IPS-NIHi11 (cell line): ENCODE measurements at places on chromosomes 3 and 15.

DNA sequence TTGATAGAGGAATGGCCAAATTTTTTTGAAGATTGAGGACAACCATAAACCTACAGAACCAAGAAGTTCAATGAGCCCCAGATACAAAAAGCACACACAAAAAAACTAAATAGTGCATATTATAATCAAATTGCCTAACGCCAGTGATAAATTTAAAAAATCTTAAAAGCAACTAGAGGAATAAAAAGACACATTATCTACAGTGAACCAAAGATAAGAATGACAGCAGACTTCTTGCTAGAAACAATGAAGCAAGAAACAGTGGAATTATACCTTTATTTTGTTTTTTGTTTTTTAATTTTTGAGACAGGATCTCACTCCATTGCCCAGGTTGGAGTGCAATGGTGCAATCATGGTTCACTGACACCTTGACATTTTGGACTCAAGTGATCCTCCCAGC lies 9.9 kb upstream of the SAMD7 start:
- DNase-seq = no peak

DNA sequence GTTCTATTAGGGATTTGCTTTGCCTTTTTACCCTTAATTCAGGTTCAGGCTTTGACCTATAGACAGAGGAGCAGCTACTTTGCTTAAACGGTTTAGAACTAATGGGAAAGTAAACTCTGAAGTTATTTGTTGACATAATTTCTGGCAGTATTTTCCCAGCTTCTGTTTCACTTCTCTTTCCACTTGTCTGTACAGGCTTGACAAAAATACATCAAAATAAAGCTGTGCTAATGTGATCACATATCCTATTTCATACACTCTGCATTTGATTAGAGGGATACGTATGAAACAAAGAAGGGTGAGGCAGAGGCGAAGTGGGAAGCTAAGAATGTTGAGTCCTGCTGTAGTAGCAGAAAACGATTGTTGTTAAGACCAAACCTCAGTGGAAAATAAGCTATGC lies 389.1 kb upstream of the RARB start:
- DNase-seq = no peak

DNA sequence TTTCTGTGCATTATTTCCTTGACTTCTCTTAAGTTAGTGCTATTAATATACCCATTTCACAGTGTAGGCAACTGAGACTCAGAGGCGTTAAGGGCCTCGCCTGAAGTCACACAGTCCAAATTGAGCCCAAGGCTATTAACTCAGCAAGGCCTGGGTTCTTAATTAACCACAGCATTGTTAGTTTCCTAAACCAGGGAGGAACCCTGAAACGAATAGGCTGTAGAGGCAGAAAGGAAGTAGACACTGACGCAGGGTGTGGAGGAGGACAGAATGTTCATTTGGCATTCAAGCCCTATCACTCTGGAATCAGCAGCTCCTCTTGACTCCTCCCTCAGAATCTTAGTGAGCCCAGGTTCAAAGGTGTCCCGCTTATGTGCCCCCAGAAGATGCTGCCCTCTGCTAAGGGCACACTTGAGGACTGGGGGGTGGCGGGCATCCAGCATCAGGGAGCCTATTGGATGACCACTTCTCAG lies 13.9 kb downstream of the ARHGEF3 start:
- DNase-seq = no peak

DNA sequence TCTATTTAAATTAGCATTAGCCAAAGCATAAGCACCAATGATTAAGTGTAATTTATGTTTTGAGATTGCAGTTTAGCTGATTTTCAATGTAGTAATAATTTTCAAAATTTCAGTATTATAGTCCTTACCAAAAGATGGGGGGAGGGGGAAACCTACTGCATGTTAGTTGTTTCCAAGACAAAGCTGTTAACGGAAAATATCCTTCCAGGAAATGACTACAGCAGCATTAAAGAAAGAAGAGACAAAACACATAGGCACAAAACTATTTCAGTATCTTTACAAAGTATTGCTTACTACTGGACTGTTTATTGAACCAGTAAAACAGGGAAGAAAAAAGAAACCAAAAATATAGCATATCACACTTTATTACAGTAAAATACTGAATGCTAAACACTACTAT lies 10.5 kb downstream of the BNIP2 start:
- no peak for DNase-seq

- no peak for DNase-seq
Observed at GRCh38 chr3:60650171-60650570, 601.1 kb downstream of the FHIT start.

GRCh38 chr3:28308196-28308595 lies 40.3 kb upstream of the ZCWPW2 start:
- no peak for DNase-seq

DNA sequence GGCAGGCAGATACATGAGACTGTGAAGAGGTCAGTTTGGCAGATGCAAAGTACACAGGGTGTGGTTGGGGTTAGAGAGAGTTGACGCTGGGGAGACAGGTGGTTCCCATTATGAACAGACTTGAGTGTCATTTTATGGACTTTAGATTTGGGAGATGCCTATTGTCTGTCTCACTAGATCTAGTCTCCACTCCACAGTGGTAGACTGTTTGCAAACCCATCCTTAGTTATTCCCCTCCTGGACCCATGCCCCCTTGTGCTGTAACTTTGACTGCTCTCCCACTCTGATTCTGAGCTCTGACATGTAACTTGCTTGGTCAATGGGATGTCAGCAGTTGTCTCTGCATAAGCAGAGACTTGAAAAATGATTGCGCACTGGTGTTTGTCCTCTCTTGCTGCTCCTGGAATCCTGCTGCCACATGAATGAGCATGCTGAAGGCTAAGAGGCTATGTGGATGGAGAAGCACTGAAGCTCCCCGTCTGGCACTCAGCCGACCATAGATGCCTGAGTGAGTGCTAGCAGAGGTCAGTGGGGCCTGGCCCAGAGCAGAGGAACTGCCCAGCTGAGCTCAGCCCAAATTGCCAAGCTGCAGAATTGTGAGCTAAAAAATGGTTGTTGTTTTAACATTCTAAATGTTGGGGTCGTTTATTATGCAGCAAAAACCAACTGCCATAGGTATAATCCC lies 88.2 kb downstream of the FAM43A start:
- DNase-seq = no peak

- no peak for DNase-seq
Observed at GRCh38 chr15:81724536-81724935, 321.3 kb downstream of the MEX3B start.

GRCh38 chr15:65818927-65819562 lies 27.0 kb upstream of the DENND4A start:
- no peak for DNase-seq

GRCh38 chr3:63791974-63792373 lies 27.1 kb upstream of the C3orf49 start:
- DNase-seq = no peak

DNA sequence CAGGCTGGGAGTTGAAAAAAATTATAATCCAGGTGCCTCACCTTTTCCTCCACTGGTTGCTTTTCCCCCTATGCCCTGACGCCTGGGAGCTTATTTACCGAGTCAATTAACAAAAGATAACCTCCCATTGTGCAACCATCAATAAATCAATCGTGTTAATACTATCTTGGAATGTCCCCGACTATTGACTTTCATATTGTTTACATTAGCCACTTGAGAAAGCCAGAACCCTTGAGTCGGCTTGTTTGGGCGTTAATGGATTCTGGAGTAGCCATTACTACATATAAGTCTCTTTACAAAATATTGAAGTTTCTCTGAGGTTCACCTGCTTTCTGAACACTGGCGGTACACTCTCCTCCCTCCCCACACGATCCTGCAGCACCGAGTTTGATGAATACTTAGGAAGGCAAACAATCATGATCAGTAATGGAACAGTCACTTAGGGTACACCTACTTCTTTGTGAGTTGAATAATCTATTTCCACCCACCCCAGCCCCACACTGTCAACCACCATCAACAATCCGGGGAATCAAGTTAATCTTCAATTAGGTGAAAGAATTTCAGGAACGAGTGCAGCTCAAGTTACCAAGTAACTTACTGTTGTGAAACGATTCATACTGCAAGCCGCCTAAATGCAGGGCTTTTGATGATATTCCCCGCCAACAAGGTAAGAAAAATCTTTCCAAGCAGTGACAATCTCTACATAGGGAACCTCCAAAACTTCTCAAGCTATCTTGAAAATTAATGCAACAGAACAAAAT lies 159.3 kb upstream of the NR2F2 start:
- no peak for DNase-seq

DNA sequence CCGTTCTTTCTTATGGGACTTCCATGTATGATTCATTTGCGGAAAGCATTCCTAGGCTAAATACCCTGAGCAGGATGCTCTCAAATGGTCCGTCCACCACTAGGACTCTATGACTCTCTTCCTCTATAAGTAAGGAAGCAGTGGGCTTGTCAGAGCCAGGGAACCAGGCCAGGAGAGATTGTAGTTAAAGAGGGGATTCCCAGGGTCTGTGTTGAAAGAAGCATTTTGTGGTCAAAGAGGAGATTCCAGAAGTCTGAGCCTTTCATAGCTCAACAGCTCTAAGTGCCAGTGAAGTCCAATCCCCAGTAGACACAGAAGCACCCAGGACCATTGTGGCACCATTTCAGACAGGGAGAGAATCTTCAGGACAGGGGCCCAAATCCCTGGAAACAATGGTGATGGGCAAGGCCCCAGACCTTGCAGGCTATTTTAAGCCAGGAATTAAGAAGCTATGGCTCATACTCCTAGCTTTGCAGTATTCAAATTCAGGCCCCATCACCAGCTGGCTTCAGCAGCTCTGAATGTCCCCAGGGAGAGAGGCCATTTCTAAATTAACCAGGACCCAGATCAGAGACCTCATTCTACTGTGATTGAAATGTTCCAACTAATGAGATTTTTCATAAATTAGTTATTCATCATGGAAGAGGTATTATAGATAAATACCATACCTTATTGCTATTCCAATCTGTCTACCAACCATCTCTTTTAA lies 81.7 kb downstream of the CD47 start:
- DNase-seq = no peak

GRCh38 chr3:42438193-42438592 lies 27.8 kb upstream of the LYZL4 start:
- no peak for DNase-seq

DNA sequence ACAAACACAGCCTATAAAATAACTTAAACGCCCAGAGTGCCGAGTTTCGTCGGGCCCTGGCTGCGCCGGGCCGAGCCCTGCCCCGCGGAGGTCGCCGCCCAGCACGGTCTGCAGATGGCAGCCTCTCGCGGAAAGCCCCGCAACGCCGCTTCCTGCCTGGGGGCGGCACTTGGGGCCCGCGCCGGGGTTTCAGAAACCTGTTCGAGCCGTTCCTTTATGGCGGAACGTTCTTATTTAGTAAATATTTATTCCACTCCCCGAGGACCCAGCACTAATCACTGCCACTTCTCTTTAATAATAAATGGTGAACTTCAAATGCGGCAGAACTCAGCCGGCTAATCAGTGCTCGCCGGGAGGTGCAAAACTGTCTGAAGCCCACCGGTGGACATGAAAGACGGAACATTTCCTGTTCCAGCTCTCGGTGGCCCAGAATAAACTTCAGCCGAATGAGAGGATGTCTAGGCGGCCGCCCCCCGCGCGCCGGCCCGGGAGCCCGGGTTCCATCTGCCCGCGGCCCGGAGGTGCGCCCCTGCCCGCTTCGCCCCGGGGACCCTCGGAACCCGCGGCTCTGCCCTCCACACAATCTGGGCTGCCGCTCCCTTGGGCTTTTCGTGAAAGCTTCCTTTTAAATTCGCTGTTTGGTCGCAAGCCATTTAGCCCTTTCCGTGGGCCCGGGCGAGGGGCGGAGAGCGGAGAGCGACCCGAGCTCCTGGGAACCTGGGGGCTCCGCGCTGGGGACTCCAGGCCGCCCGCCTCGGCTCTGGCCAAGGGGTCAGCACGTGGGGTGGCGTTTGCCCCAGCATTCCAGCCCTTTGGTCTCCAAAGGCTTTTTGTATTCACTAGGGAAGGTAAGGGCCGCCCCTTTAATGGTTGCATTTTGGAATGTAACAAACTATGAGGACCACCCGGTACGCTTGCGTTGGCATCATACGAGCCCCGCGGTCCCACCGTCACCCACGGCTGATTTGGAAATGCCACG lies 110.8 kb upstream of the ATP11B start:
- DNase-seq = peak; percentile 88

DNA sequence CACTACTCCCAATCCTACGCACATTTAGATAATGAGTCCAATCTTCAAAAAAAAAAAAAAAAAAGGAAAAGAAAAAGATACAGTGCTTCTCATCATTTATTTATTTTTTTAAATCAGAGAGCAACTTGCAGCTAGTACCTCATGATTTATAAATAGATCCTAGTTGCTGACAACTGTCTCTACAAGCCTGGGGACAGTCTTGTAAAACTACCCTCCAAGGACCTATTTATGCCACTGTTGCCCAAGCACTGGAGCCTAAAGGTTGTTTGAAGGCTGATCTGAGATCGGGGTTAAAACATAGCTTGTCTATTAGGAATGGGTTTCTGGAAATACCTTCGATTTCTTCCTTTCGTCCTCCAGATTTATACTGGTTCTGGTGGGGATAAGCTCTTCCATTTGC lies 14.7 kb downstream of the GABRR3 start:
- no peak for DNase-seq

DNA sequence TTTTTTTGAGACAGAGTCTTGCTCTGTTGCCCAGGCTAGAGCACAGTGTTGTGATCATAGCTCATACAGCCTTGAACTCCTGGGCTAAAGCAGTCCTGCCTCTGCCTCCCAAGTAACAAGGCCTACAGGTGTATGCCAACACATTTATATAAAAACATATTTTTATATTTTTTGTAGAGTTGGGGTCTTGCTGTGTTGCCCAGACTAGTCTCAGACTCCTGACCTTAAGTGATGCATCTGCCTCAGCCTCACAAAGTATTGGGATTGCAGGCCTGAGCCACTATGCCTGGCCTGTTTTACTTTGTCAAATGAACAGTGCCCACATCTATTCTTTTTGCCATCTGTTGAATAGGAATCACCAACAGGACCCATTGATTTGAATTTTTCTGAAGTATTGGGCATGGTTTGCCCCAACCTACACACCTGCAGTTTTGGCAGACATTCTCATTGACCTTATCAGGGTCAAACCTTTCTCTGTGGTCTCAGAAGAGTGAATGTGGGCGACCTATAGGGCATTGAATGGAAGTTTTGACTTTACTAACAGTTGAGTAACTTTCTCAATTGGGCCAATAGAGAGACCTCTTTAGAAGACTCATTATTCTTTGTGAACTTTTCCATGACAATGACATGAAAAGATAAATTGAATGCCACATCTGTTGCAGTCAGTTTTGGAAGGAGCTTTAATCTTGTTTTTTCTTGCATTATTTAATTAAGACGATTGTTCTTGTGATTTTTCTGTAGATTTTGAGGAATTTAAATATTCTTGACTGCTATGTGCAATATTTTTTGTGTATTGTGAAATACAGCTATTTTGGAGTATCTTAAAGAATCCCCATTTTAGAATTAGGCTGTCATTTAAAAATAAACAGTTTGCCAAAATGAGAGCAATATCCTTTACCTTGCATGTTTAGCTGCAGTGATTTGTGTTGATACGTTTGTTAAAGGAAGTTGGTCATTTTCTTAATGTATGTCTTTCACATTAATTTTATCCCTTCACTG lies 2.7 kb downstream of the IREB2 start:
- no peak for DNase-seq

DNA sequence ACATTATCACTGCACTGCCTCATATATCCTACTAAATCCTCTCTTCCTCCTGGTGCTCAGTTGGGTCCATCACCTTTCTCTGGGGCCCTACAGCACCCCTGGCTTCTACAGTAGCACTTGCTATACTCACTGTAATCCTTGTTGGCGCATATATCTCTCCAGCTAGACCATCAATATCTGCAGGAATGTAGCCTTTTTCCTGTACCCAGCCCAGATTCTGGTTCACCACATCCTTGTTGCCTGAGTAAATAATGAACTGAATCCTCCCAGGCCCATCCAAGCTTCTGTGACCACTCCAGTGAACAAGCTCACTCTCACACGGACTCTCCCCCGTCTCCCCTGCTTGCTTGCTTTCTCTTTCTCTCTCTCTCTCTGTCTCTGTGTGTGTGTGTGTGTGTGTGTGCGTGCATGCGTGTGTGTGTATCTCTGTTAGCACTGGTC lies 62.5 kb upstream of the LIPC start:
- no peak for DNase-seq
